ENCODE measurements at places on chromosomes 7 and 10.

DNA sequence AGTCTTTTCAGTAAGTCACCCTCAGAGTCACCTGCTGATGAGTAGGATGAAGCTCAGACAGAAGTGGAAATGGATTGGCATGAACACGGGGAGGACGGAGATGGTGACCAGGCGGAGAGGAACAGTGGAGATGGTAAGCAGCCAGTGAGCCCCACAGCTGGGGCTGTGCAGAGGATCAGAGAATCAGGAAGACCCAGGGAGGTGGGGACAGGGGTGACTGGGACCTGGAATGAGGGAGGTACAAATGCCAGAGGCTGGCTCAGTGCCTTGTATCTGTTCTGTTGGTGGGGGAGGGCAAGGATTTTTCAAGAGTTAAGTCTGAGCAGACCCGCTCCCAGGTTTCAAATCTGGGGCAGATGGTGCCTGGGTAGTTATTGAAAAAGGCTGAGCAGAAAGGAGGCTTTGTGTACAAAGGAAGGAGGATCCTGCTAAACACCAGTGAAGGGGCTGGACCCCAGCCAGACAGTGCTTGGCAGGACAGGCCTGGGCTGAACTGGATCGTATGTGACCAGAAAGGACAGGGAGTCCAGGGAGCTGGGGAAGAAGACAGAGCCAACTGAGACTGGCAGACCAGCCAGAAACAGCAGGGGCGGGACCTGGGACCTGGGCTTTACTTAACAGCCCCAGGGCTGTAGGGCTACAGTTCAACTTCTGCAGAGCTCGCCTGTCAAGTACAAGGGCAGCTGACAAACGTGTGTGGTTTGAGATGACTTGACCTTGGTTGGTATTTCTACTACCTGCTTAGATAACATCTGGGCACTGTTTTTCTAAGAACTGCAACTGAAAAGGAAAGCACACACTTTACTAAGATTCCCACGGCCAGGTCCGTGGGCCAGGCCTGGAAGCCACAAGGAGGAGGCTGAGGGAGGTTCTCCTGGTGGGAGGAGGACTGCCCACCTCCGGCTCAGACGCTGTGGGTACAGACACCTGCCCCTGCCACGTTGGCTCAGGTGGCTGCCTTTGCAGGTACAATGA lies 13.2 kb upstream of the FRMPD2 start:
- no peak for DNase-seq

DNA sequence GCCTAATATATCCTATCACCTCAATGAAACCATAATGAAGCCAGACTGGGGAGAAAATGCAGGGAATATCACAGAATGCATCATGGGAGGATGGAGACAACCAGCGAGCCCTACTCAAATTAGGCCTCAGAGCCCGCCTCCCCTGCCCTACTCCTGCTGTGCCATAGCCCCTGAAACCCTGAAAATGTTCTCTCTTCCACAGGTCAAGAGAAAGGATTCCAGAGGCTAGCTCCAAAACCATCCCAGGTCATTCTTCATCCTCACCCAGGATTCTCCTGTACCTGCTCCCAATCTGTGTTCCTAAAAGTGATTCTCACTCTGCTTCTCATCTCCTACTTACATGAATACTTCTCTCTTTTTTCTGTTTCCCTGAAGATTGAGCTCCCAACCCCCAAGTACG lies 31.5 kb downstream of the PRSS2 start:
- DNase-seq = no peak

GRCh38 chr7:101085162-101085964 lies at the start of gene TRIM56:
TSS of gene TRIM56 (plus strand) at chr7:101085481. CDS start at chr7:101087313, 1,832 bp downstream.
- peak; percentile 52 for DNase-seq

- DNase-seq = no peak
Measured at GRCh38 chr10:97590082-97590747, 694 bp downstream of the C10orf62 start.

DNA sequence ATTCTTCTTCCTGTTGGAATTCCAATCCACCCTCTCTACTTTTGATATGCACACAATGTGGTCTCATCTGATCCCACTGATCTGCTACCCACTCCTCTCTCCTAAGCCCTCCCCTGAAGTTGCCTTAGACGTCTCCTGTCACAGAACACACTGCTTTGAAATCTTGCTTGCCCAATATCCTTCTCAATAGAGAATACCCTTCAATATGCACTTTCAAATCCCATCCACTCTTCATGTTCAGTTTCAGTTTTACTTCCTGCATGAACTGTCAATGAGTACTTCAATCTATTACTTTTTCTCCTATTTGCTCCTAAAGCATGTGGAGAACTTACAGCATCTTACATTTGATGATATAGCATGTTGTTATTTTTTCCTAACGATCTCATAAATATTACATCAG lies 93.5 kb downstream of the UPF2 start:
- no peak for DNase-seq

DNA sequence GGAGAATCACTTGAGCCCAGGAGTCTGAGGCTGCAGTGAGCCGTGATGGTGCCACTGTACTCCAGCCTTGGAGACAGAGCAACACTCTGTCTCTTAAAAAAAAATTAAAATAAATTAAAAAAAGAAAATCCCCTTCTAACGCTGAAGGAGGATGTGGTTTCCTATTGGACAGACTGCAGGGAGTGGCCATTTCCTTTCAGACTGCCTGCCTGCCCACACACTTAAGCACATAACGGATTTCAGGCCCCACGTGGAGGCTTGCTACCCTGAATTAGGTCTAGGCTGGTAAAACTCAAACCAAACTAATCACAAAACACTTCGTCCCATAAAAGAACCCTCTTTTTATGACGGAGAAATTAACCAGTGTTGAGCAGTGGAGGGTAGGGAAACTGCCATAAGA lies 34.0 kb downstream of the GATA3 start:
- no peak for DNase-seq

DNA sequence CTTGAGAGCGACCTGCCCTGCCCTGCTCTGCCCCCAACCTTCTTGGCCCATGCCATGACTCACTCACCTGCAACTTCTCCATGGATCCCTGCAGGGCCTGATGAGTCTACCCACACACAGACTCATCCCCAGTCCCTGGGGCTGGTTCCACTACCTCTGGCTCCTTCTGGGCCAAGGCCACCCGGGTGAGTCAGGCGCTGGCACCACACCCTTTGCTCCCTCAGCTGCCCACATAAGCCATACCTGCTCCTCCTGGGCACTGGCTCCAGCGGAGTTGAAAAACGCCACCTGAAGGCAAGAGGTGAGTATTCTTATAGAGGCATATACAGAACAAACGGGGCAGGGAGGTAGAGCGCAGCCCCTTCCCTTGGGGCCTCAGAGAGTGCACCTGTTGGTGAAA lies 16.2 kb upstream of the MTPAP start:
- no peak for DNase-seq

DNA sequence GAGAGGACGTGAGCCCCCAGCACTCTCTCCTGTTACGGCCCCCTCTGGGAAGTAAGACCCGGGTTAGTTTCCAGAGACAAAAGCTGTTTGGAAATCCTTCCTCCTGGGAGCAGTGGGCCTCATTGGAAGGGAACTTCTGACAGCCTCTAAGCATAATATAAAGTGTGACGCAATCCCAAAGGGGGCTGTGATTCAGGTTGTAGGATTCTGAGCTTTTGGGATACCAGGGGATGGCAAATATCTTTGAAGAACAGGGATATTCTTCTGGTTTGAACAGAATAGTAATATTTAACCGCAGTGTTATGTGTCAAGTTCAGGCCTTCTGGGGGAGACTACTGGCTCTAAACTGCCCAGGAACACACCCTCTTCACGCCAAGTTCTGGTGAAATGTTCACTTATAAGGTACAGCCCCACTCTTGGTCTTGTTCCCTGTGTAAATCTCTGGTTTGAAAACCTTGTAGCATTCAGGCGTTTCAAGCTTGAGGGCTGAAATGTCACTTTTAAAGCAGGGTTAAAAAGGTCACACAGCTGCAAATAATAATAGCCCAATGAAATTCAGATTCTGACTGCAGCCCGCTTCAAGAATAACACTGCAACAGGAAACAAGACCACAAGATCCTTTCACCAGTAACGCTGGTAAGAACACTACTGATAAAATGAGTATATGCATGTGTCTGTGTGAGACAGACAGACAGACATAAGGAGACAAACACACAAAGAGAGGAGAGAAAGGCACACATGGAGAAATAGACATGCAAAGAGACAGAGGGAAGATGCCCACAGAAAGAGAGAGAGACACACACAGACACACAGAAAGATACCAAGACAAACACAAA lies 69.0 kb downstream of the CREB5 start:
- DNase-seq = no peak

DNA sequence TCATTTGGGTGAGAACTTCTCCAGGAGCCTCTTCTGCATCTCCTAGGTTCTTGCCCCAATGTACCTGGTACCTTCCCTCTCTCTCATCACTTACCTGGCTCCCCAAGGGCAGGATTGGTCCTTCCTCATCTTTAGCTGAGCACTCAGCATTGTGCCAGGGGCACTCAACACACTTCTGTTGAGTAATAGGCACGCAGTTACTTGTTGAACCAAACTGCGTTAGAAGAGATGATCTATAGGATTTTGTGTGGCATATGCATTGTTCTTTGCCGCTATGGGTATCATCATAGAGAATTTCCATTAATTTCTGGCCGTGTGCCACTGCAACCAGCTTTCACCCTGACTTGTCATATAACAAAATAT lies 16.4 kb downstream of the TBXAS1 start:
- DNase-seq = no peak

DNA sequence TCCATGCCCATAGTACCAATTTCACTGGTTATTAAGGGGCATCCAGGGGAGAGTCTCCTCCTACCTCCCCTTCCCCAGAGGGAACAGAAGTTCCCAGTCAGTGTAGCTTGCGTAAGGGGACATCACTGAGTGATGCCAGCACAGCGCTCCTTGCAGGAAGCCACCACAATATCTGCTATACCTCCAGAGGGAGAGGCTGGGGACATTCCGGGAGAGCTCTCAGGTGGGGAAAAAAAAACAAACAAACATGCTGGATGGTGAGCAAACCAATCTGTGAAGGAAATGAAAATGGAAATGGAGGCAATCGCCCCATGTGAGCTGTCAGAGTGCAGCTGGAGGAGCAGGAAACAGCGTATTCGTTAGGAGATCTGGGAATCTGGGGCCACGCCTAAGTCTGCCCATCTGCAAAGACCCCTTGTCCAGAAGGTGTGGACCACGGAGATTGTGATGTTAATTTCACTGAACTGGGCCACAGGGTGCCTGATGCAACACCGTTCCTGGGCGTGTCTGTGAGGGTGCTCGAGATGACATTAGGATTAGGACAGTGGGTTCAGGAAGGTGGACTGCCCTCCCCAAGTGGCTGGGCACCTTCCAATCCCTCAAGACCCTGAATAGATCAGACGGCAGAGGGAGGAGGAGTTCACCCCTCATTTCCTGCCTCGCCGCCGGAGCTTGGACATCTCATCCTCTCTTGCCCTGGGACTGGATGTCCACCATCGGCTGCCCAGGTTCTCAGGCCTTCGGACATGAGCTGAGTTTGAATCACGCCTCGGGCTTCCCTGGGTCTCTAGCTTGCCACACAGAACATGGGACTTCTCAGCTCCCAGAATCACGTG lies 30.5 kb downstream of the GNA12 start:
- DNase-seq = no peak

DNA sequence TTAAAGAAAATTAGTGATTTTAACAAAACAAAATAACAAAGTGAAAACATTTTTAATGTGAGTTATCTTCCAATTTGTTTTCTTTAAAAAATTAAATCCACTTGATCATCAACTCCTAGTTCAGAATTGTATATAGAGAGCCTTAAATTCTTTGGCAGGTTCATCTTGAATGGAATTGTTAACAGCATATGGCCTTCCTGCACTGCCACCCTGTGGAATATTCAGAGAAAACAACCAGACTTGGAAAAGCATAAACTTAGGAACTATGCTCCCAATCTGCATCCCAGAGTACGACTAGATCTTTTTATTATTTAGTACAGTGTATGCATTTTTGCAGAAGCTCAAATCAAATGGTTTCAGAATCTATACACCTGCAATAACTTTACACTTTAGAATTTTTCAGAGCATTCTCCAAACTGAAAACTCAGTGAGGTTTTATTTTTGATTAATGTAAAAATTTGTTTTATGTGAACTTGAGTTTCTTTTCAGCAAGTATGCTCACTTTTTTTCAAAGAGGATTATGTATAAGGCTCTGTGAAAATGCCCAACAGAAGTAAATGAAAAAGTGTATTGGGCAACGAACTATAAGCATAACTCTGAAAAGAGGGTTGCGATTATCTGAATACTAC lies 44.9 kb upstream of the ANK3 start:
- DNase-seq = no peak

DNA sequence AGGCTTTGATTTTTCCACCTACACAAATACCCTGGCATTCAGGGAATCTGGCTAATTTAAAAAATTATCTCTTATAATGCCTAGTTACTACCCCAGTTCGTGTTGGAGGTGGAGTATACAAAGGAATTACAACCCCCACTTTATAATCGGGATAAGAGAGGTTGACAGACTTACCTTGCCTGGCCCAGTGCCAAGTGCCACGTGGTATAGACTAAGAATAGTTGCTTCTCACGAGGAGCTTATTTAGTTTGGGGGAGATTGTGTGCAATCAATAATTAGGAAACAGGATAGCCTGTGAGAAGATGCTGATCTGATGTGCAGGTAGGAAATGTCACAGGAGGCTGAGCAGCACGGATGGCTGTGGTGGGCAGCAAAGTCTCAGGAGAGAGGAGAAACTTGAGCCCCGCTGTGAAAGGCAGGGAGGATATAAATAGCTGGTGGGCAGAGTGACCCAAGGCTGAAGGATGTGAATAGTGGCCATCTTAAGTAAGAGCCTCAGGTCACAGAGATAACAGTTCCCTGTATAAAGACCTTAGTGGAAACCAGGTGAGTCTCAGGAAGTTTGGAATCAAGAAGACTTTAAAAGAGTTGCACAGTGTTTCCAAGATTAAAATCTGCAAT lies 11.3 kb upstream of the ATXN7L1 start:
- no peak for DNase-seq

- no peak for DNase-seq
Measured at GRCh38 chr10:7218968-7219367, 191.9 kb downstream of the SFMBT2 start.

GRCh38 chr10:58239561-58240169 lies 28.0 kb downstream of the IPMK start:
- DNase-seq = no peak

DNA sequence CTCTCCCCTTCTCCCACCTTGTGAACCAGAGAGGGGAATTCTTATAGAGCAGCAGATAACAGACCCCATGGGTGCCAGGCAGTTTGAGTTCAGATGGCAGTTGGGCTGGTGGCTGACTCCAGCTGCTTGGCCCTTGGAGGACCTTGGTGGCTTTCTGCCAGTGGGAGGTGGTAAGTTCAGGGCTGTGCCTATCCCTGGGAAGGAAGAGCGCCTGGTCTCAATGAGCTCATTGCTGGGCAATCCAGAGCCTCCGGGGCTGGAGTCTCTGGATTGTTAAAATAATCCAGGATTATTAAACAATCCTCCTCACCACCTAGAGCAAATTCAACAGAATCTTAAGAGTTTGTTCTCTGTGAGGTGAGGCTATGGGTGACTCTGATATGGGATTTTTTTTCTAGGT lies 105.2 kb downstream of the FANK1 start:
- no peak for DNase-seq

DNA sequence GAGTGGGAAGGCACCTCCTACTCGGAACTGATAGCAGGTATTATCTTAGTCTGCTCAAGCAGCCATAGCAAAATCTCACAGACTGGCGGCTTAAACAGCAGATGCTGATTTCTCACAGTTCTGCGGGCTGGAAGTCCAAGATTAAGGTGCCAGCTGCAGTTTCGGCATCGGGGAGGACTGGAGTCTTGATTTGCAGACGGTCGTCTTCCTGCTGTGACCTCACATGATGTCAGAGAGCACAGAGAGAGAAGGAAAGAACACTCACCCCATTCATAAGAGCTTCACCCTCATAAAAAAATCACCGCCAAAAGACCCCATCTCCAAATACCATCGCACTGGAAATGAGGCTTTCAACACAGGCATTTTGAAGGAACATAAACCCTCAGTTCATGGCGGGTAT lies 216.5 kb upstream of the PITRM1 start:
- no peak for DNase-seq
